ENCODE measurements at places on chromosomes 2 and 18.

DNA sequence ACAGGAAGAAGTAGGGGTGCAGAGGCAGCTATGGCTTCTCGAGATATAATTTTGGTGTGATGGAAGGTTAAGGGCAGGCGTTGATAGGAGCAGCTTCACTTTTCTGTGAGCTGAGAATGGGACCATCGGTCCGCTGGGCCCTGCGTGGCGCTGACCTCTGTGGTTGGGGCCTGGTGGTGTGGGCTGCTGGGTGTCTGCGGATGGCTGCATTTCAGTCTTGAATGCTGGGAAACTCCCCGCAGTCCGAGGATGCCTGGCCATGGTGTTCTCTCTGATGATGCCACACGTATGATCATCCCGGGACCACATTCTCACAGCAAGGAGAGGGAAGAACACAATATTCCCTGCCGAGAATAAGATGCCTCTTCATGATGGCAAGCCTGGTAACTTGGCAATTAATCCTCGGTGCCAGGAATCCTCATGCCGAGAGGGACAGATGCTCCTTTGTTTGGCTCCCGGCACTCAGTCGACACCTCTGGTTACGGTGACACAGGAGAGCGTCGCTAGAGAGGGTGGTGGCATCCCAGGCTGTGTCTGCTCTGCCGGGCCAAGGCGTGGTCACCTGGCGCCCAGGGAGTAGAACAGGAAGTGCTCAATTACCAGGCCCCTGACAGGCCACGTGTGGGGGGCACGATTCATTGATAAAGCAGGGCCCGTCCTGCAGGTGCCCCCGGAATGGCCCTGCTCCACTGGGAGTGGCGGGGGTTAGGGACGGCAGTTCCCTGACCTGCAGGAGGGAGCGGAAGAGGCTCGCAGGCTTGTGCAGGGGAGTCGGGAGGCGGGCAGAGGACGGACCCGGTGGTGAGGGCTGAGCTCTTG is 119.4 kb upstream of the CTDP1 start:
- H3K27me3 ChIP-seq = peaks cover 1% of the 10 kb centered on the region
- H3K27ac ChIP-seq = no peak overlapping the region
- H3K4me1 ChIP-seq = no peaks in the 10 kb centered on the region
- no peak overlapping the region for H3K4me3 ChIP-seq
- no peaks in the 10 kb centered on the region for H3K36me3 ChIP-seq

DNA sequence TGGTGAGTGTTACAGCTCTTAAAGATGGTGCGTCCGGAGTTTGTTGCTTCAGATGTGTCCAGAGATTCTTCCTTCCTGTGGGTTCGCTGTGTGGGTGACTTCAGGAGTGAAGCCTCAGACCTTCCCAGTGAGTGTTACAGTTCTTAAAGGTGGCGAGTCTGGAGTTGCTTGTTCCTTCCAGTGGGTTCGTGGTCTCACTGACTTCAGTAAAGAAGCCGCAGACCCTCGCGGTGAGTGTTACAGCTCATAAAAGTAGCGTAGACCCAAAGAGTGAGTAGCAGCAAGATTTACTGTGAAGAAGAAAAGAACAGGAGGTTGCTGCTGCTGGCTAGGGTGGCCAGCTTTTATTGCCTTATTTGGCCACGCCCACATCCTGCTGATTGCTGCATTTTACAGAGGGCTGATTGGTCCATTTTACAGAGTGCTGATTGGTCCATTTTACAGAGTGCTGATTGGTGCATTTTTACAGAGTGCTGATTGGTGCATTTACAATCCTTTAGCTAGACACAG is 34.0 kb upstream of the SPTBN1 start:
- H3K27me3 ChIP-seq = peaks cover 3% of the 10 kb centered on the region
- DNase-seq = peak; percentile 11
- no peak overlapping the region for H3K27ac ChIP-seq
- peaks cover 5% of the 10 kb centered on the region for H3K4me1 ChIP-seq
- H3K36me3 ChIP-seq = no peaks in the 10 kb centered on the region
- H3K4me3 ChIP-seq = no peak overlapping the region

DNA sequence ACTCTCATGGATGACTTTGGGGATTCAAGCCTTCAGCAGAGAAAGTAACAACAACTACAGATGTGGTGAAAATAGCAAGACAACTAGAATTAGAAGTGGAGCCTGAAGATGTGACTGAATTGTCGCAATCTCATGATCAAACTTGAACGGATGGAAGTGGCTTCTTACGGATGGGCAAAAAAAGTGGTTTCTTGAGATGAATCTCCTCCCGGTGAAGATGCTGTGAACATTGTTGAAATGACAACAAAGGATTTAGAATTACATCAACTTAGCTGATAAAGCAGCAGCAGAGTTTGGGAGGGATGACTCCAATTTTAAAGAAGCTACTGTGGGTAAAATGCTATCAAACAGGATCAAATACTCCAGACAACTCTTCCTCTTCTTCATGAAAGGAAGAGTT is 43.1 kb downstream of the AAK1 start:
- no peaks in the 10 kb centered on the region for H3K27me3 ChIP-seq
- H3K36me3 ChIP-seq = peaks cover 30% of the 10 kb centered on the region
- H3K27ac ChIP-seq = peak overlapping the region; percentile 82

DNA sequence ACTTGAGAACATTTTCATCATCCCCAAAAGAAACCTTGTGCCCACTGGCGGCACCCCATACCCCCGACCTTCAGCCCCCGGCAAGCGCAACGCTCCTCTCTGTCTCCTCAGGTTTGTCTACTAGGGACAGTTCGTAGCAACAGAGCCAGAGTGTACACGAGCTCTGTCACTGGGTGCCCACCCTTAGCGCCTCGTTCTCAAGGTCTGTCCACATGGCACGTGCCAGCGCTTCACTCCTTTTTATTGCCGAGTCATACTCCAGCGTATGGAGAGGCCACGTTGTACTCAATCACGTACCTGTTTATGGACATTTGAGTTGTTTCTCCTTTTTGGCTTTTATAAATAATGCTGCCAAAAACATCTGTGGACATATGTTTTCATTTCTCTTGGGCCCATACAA is 30.3 kb upstream of the GPC1 start:
- H3K4me1 ChIP-seq = peaks cover 13% of the 10 kb centered on the region
- no peak overlapping the region for H3K27ac ChIP-seq
- H3K27me3 ChIP-seq = peaks cover 3% of the 10 kb centered on the region
- DNase-seq = no peak
- no peaks in the 10 kb centered on the region for H3K36me3 ChIP-seq

DNA sequence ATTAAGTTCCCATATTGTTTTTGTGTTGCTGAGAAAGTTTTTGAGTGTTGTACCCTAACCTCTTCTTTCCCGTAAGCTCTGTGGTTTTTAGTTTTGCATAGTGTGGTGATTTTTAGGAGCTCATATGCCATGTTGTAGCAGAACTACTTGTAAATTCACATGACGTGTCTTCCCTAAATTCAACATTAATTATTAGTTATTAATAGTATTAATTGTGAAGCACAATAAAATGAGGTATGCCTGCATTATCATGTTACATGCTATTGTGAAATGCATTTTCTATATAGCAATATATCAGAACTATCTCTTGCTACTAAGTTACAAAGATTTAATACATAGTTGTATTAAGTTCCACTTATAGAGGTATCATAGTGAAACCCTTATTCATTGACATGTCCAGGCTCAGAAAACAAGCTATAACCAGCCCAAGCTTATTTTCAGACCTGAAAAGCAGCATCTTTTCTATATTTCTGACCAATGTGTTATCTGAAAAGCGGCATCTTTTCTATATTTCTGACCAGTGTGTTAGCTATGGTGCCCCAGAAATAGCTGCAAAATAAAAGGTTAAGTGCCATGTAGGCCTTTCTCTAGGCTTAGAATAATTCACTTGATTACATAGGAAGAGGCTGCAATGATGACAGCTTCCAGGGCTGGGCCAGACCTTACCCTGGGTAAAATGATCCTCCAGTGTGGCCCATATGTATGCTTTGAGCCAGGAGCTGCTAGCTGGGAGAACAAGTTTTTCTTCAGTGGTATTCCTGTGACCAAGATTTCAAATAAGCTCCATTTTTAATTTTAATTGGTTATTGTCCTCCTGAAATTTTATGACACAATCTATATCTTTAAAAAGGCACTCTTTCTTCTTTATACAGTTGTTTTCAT is 21.6 kb downstream of the EPAS1 start:
- peaks cover 7% of the 10 kb centered on the region for H3K4me1 ChIP-seq
- no peak overlapping the region for H3K4me3 ChIP-seq
- no peak overlapping the region for H3K27ac ChIP-seq
- H3K27me3 ChIP-seq = peaks cover 21% of the 10 kb centered on the region

GRCh38 chr2:37232131-37232933 is 874 bp downstream of the NDUFAF7 start:
- no peak for DNase-seq
- H3K4me1 ChIP-seq = peaks cover 21% of the 10 kb centered on the region
- peaks cover 28% of the 10 kb centered on the region for H3K36me3 ChIP-seq
- H3K27ac ChIP-seq = no peak overlapping the region
- H3K4me3 ChIP-seq = no peak overlapping the region

DNA sequence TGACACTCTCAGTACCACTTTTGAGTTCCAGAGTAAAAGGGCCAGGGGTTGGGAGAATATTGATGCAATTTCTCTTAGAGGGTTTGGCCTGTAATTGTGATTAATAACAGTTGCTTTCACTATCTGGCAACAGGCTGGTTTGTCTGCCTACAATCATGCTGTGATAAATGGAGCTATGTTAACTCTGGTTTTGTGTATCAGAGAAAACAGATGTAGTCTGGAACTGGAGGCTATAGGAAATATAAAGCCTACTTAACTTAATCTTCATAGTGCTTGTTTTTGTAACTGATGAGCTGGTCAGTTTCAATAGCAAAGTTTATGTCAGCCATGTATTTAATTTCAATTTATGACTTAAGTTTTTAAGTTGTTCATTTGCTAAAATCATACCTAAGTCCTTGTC is 138.0 kb downstream of the AGPS start:
- no peak for DNase-seq
- H3K4me1 ChIP-seq = no peaks in the 10 kb centered on the region
- H3K4me3 ChIP-seq = no peak overlapping the region
- no peaks in the 10 kb centered on the region for H3K27me3 ChIP-seq

DNA sequence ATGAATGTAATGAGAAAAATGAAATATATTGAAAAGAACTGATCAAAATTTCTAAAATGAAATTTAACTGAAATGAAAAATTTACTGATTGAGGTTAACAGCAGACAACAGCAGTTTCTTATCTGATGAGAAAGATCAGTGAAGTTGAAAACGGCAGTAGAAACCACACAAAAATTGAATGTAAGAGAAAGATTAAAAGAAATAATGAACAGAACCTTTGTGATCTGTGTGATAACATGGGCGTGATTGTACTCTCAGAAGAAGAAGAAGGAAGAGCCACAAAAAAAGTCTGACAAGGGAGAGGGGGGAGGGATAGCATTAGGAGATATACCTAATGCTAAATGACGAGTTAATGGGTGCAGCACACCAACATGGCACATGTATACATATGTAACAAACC is 45.2 kb downstream of the FAM117B start:
- H3K36me3 ChIP-seq = peaks cover 9% of the 10 kb centered on the region

DNA sequence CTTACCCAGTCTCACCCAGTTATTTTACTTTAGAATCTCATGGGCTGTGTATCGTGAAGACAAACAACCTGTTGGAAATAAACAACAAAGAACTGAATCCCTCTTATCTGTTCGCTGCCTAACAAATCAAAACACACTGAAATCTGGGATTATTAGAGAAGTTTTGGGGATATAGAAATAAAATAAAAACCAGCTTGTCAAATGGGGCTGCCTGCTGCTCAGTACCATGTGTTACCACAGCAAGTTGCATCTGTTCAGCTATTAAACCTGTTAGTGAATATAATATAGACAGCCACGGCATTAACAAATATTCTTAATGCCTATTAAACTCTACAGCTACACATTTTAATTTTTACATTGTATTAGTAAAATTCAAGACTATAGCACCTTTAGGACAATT is 810.8 kb downstream of the NRXN1 start:
- H3K27ac ChIP-seq = no peak overlapping the region
- DNase-seq = no peak
- no peaks in the 10 kb centered on the region for H3K27me3 ChIP-seq
- no peaks in the 10 kb centered on the region for H3K4me1 ChIP-seq
- H3K36me3 ChIP-seq = no peaks in the 10 kb centered on the region

DNA sequence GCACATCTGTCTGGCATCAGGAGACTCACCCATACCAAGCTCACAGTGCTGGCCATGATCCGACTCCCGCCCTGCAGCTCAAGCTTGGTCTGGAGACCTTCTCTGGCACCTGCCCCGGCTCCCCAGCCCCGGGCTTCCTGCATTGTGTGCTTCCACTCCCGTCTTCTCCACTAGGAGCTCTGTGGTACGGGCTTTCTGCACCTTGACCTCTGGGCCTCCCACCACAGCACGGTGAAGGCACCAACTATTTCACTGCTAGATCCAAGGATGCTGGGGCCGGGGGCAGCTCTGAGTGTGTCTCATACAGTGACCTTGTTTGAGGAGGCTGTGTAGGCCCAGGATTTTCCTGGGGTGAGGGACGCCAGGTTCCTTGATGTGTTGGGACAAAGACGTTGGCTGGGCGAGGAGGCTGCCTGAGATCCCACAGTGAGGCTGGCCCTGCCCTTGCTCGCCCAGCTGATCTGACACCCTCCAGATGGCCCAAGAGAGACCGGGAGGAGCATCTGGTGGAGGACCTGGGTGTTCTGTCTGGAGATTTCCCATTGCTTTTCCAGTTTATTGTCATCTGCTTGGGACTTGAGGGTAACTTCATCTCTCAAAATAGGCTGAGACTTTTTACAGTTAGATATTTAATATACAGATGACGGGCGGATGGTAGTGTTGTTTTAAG is 64.0 kb downstream of the HPCAL1 start:
- no peak for DNase-seq
- no peaks in the 10 kb centered on the region for H3K36me3 ChIP-seq
- no peak overlapping the region for H3K4me3 ChIP-seq

GRCh38 chr2:154849482-154849881 is 151.0 kb downstream of the KCNJ3 start:
- H3K4me1 ChIP-seq = no peaks in the 10 kb centered on the region
- H3K27me3 ChIP-seq = no peaks in the 10 kb centered on the region

- peaks cover 13% of the 10 kb centered on the region for H3K27me3 ChIP-seq
Measured at GRCh38 chr2:23409248-23409647, 24.3 kb downstream of the KLHL29 start.

DNA sequence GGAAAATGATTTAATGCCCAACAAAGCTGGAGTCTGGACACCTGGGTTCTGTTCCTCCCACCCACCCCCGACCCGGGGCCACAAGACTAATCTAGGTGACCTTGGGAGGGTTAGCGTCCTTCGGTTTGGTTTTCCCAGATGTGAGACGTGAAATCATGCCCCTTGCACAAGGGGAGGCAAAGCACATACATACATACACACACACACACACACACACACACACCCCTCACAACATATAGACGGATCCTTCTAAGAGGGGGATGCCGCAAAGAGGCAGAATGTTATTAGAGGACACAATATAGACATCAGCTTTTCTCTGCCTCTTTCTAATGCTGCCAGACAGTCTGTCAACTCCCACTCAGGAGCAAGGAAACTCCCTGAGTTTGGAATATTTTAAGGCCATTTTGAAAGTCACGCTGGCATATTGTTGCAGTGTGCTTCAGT is 616 bp upstream of the RBMS1 start:
- peaks cover 42% of the 10 kb centered on the region for H3K4me1 ChIP-seq
- peak overlapping the region; percentile 43 for H3K27ac ChIP-seq
- H3K36me3 ChIP-seq = peaks cover 2% of the 10 kb centered on the region
- DNase-seq = no peak
- H3K27me3 ChIP-seq = peaks cover 9% of the 10 kb centered on the region
